ENCODE measurements at places on chromosomes 2 and 18.

- no peaks in the 10 kb centered on the region for H3K27me3 ChIP-seq
- H3K27ac ChIP-seq: no peak overlapping the region
- H3K4me1 ChIP-seq: no peaks in the 10 kb centered on the region
- peak overlapping the region; percentile 78 for H3K4me3 ChIP-seq
These were observed 128.7 kb downstream of the UXS1 start for GRCh38 chr2:106065268-106065982.

DNA sequence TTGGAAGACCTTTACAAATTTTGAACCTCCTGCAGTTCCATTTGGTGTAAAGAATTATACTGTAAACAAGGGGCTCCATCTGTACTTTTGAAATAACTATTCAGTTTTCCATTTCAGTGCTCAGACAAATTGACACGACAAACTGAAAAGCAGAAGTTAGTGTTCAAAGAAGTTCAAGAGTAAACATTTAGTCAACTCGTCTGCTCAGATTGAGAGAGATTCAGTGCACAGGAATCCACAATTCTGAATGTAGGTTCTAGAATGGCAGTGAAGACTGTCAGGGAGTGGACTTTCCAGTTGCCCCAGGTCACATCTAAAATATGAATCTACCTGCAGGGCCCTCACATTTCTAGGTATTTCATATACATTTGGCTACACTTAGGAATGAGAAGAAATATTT, 322.3 kb upstream of the TCF4 start:
- H3K4me3 ChIP-seq: no peak overlapping the region
- H3K27me3 ChIP-seq: no peaks in the 10 kb centered on the region
- H3K4me1 ChIP-seq: peaks cover 16% of the 10 kb centered on the region
- DNase-seq: no peak

DNA sequence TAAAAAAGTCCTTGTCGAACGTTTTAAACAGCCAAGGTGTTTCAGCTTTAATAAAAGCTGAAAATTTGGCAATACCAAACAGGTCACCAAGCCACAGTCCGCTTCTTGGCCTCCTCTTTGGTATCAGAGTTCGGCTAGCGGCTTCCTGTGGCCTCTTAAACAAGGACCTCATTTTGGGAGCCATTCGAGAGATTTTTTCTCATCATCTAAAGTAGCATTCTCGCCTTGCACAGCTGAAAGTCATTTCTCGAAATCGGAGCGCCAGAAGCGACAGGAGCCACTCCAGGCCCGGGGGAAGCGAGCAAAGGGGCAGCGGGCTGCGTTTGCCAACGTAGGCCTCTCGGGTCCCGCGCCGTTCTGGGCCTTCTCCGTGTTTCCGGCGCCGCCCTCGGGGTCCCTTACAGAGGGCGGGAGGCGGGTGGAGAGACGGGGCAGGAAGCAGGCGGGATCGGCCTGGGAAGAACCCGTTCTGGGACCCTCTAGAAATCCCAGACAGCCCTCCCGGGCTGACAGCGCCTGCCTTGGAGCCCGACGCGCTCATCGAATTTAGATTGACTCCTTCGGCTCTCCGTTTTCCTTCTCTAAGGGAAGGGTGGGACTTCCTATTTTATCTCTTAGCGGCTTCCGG, 522 bp upstream of the ZNF407 start:
- peak overlapping the region; percentile 91 for H3K27ac ChIP-seq
- H3K27me3 ChIP-seq: no peaks in the 10 kb centered on the region
- peaks cover 2% of the 10 kb centered on the region for H3K36me3 ChIP-seq

- H3K4me3 ChIP-seq: no peak overlapping the region
- no peaks in the 10 kb centered on the region for H3K36me3 ChIP-seq
- no peak overlapping the region for H3K27ac ChIP-seq
- H3K27me3 ChIP-seq: no peaks in the 10 kb centered on the region
- DNase-seq: no peak
- no peaks in the 10 kb centered on the region for H3K4me1 ChIP-seq
These were observed 232.2 kb downstream of the MYCN start for GRCh38 chr2:16172324-16173175.

DNA sequence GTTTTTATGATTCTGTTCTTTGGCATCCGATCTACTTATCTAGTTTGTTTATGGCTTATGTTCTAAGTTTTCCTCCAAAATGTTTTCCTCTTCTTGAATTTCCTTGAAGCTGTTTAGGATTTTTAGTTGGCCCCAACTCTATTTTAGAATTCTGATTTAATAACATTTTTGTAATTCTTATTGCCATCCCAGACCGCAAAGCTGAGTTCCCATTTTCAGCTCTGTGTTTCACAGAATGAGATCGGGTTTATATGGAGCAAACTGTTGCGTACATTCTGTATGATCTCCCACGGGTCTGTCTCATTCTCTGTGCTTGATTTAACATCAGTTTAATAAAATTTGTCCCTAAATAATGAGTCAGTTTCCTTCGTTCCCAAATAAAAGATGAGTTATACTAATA, 59.3 kb downstream of the DPP4 start:
- H3K36me3 ChIP-seq: no peaks in the 10 kb centered on the region
- H3K4me1 ChIP-seq: no peaks in the 10 kb centered on the region
- no peak overlapping the region for H3K4me3 ChIP-seq

- no peaks in the 10 kb centered on the region for H3K27me3 ChIP-seq
- H3K4me3 ChIP-seq: no peak overlapping the region
- H3K36me3 ChIP-seq: no peaks in the 10 kb centered on the region
- DNase-seq: no peak
- H3K4me1 ChIP-seq: no peaks in the 10 kb centered on the region
These were observed 86.9 kb upstream of the SALL3 start for GRCh38 chr18:78892721-78893120.

DNA sequence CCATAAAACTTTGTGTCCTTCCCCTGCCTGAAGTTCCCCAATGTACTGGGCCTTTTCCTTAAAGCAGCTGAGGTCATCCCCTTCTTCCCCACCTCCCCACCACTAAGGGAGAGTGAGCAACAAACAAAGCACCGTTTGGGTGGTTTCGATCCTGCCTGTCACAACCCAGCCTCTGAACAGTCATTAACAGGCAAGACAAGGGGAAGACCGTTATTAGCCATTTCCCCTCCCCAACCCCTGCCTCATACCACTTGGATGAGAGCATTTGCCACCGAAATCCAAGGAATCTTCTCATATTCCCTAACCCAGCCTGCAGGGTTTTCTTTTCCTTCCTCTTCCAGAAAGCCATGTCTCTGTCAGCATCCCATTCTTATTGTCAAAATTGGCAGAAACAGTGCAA, 65.6 kb downstream of the STRADB start:
- H3K4me1 ChIP-seq: no peaks in the 10 kb centered on the region
- H3K27ac ChIP-seq: no peak overlapping the region
- no peaks in the 10 kb centered on the region for H3K36me3 ChIP-seq

DNA sequence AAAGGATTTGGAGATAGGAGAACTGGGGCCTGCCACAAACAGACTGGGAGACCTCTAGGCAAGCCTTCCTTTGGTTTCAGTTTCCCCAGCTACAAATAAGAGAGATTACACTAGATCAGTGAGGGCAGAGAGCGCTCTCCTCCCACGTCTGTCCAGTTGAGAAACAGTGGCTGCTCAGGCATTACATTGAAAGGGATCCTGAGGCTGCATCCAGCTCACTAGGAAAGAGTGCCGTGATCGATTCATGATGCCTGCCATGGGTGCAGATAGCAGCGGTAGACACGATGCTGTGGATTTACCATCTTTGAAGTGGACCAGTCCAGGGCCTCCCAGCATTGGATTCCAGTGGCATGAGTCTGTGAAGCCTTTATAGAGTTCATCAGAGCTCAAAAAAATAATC, 62.6 kb downstream of the EN1 start:
- no peak for DNase-seq
- no peaks in the 10 kb centered on the region for H3K36me3 ChIP-seq
- no peak overlapping the region for H3K27ac ChIP-seq
- no peaks in the 10 kb centered on the region for H3K27me3 ChIP-seq
- no peak overlapping the region for H3K4me3 ChIP-seq

DNA sequence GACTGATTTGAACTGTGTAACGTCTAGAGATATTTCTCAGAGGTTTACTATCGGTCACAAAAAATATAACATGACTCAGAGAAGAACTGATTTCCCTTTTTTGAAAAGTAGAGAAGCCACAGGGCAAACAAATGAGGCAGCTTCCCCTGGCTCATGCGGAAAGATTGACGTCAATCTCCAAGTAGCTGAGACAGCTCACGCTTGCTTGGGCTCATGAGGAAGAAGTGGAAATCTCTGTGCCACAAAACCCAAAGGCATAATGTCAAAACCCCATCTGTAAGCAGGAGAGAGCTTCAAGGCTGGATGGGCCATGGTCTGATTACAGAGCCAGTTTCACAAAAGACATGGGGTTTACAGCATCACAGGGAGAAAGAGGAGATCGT, 188.1 kb downstream of the ARL4C start:
- DNase-seq: no peak
- no peaks in the 10 kb centered on the region for H3K4me1 ChIP-seq
- H3K36me3 ChIP-seq: no peaks in the 10 kb centered on the region
- H3K4me3 ChIP-seq: no peak overlapping the region

GRCh38 chr2:152176113-152176714, 651 bp upstream of the STAM2 start:
- H3K4me1 ChIP-seq: peaks cover 27% of the 10 kb centered on the region
- H3K27me3 ChIP-seq: no peaks in the 10 kb centered on the region
- H3K36me3 ChIP-seq: no peaks in the 10 kb centered on the region

GRCh38 chr2:23622466-23622865, 237.5 kb downstream of the KLHL29 start:
- no peak overlapping the region for H3K4me3 ChIP-seq
- H3K4me1 ChIP-seq: no peaks in the 10 kb centered on the region
- H3K27me3 ChIP-seq: no peaks in the 10 kb centered on the region
- H3K36me3 ChIP-seq: no peaks in the 10 kb centered on the region

GRCh38 chr2:225122583-225123486, 80.6 kb upstream of the DOCK10 start:
- H3K27ac ChIP-seq: no peak overlapping the region
- no peak overlapping the region for H3K4me3 ChIP-seq
- no peaks in the 10 kb centered on the region for H3K27me3 ChIP-seq

DNA sequence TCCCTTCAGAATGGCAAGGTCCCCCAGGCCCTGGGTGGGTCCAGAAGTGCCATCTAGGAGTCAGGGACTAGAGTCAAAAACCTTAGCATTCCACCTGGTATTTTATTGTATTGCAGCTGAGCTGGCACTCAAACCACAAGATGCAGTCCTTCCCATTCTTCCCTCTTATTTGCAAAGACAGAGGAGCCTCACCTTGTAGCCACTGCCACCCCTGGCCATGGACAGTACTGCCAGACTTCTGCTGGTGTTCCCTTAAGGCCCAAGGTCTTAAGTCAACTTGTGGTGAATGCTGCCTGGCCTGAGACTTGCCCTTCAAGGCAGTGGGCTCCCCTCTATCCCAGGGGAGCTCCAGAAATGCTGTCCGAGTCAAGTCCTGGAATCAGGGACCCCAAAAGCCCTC, 6.9 kb downstream of the UGT1A10 start:
- no peaks in the 10 kb centered on the region for H3K36me3 ChIP-seq
- no peaks in the 10 kb centered on the region for H3K4me1 ChIP-seq
- H3K27me3 ChIP-seq: no peaks in the 10 kb centered on the region

DNA sequence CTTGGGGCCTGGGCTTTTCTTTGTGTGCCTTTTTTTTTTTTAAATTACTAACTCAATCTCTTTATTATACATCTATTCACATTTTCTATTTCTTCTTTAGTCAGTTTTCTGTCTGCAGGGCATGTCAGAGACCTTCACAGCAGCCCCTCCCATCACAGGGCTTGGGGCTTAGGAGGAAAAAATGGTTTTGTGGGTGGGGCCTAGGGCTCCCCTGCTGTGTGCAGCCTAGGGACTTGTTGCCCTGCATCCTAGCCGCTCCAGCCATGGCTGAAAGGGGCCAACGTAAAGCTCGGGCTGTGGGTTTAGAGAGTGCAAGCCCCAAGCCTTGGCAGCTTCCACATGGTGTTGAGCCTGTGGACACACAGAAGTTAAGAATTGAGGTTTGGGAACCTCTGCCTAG, 13.8 kb downstream of the ZSCAN30 start:
- H3K27ac ChIP-seq: no peak overlapping the region
- no peaks in the 10 kb centered on the region for H3K36me3 ChIP-seq
- H3K27me3 ChIP-seq: no peaks in the 10 kb centered on the region
- DNase-seq: no peak
- H3K4me3 ChIP-seq: no peak overlapping the region
- no peaks in the 10 kb centered on the region for H3K4me1 ChIP-seq

GRCh38 chr2:171909266-171909665, 13.0 kb upstream of the HAT1 start:
- no peak overlapping the region for H3K4me3 ChIP-seq
- DNase-seq: no peak
- no peaks in the 10 kb centered on the region for H3K4me1 ChIP-seq
- H3K27me3 ChIP-seq: no peaks in the 10 kb centered on the region
- H3K36me3 ChIP-seq: no peaks in the 10 kb centered on the region

- no peak overlapping the region for H3K4me3 ChIP-seq
- no peak overlapping the region for H3K27ac ChIP-seq
- H3K27me3 ChIP-seq: no peaks in the 10 kb centered on the region
- H3K4me1 ChIP-seq: no peaks in the 10 kb centered on the region
These were observed 5.6 kb downstream of the PDCD1 start for GRCh38 chr2:241852981-241853631.

GRCh38 chr2:45403036-45403435, 208.0 kb downstream of the SRBD1 start:
- H3K27ac ChIP-seq: no peak overlapping the region
- DNase-seq: no peak
- no peak overlapping the region for H3K4me3 ChIP-seq
- no peaks in the 10 kb centered on the region for H3K27me3 ChIP-seq
- no peaks in the 10 kb centered on the region for H3K36me3 ChIP-seq

DNA sequence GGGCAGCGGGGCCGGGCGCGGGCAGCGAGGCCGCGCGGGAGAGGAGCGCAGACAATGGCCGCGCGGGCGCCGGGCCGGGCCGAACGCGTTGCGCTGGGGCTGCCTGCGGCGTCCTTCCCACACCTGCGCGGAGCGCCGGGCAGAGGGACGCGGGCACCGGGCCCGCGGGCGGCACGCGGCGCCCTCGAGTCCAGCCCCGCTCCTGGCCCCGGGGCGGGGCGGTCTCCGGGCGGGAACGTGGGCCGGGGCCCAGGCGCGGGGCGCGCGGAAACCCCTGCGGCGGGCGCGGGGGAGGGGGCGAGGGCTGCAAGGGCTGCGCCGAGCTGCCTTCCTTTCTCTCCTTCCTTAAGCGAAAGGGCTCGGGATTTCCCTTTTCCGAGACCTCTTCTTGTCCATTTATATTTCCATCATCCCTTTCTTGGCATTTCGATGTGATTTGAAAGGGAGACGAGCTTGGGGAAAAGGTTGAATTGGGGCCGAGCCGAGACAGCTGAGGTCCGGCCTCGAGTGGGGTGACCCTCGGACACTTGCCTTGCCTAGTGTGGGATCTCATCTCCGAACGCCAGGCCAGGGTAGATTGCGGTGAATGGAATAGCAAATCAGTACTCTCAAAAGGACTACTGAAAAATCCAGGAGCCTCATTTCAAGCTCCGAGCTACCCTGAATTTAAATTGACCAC, 676 bp downstream of the KLHL23 start:
- H3K36me3 ChIP-seq: no peaks in the 10 kb centered on the region
- DNase-seq: no peak
- no peaks in the 10 kb centered on the region for H3K27me3 ChIP-seq
- H3K4me1 ChIP-seq: no peaks in the 10 kb centered on the region
- H3K4me3 ChIP-seq: peak overlapping the region; percentile 93

- no peaks in the 10 kb centered on the region for H3K27me3 ChIP-seq
- no peak overlapping the region for H3K4me3 ChIP-seq
- H3K4me1 ChIP-seq: peaks cover 5% of the 10 kb centered on the region
- H3K36me3 ChIP-seq: no peaks in the 10 kb centered on the region
- no peak overlapping the region for H3K27ac ChIP-seq
These were observed 194.1 kb downstream of the TPGS2 start for GRCh38 chr18:36634573-36635216.
